Upper lobe of right lung (tissue), 1 donor: ENCODE measurements at places on chromosomes 16 and 17.
A peak's percentile ranks its signal among the peaks of the same experiment; 100 is the strongest.

DNA sequence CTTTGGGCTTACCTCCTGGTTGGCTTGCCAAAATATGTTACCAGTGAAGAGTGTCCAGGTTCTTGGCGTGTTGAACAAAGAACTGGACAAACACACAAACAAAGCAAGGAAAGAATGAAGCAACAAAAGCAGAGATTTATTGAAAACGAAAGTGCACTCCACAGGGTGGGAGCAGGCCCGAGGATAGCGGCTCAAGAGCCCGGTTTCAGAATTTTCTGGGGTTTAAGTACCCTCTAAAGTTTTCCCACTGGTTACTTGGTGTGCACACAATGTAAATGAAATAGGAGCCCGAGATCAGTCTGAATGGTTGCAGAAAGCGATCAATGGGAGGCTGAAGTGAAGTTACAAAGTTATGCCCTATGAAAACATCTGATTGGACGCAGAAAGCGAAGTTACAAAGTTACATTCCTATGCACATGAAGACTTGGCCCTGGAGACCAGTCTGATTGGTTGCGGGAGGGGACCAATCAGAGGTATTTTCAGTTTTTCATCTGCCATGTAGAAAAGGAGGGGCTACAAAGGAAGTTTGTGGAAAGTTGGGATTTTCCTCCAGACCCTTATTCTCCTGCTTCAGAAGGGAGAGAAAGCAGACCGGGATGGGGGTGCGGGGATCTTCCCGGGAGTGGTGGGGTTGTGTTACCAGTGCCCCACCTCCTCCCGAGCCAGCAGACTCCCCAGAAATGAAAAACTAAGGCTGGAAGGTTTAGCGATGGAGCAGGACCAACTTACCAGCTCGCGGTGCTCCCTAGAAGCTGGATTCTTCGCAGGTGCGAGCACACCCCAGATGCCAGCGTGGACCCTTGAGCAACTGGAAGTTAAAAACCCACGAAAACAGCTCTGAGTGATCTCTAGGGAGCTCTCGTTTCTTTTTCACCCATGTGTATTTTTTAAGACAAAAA is at the start of gene SLFN12:
TSS of gene SLFN12 (minus strand) at position 325 of the 899 bp plus-strand sequence. CDS start 9,472 bp downstream, outside the sequence.
- no peak for DNase-seq

DNA sequence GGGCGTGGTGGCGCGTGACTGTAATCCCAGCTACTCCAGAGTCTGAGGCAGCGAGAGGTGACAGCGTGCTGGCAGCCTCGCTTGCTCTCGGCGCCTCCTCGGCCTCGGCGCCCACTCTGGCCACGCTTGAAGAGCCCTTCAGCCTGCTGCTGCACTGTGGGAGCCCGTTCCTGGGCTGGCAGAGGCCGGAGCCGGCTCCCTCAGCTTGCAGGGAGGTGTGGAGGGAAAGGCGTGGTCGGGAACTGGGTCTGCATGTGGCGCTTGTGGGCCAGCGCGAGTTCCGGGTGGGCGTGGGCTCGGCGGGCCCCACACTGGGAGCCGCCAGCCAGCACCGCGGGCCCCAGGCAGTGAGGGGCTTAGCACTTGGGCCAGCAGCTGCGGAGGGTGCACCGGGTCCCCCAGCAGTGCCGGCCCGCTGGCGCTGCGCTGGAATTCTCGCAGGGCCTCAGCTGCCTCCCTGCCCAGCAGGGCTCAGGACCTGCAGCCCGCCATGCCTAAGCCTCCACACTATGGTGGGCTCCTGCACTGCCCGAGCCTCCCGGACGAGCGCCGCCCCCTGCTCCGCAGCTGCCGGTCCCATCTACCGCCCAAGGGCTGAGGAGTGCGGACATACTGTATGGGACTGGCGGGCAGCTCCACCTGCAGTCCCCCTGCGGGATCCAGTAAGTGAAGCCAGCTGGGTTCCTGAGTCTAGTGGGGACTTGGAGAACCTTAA is 1093.3 kb upstream of the CDH8 start:
- peak; percentile 59 for DNase-seq

DNA sequence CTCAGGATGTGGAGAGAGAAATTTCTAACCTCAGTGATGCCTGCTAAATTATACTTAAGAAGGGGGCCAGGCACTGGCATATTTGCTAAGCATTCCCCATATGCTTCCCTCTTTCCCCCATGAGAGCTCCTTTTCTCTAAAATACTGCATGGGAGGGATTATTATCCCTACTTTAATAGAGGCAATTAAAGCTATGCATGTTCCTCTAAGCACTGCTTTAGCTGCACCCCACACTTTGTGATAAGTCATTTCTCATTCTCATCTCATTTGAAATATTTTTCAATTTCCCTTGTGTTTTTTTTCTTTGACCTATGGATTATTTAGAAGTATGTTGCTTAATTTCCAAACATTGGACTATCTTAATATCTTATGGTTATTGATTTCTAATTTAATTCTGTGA is 72.1 kb upstream of the CIBAR2 start:
- no peak for DNase-seq

DNA sequence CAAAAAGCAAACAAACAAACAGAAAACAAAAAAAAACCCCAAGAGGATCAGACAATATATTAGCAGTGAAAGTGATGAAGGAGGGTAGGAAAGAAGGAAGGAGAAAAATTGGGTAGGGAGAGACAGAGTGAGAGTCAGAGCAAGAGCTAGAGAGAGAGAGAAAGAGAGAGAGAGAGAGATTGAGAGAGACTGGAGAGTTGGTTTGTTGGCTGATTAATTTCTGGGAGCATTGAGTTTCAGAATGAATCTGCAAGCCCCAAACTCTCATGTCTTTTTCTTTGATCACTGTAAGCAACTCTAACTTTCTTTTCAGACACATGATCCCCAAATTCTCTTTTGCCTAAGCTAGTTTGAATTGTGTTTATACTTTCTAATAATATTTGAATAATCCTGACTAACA is 388.1 kb downstream of the SHISA9 start:
- no peak for DNase-seq

GRCh38 chr17:72906306-72906705 is 186.2 kb downstream of the SLC39A11 start:
- DNase-seq: no peak

DNA sequence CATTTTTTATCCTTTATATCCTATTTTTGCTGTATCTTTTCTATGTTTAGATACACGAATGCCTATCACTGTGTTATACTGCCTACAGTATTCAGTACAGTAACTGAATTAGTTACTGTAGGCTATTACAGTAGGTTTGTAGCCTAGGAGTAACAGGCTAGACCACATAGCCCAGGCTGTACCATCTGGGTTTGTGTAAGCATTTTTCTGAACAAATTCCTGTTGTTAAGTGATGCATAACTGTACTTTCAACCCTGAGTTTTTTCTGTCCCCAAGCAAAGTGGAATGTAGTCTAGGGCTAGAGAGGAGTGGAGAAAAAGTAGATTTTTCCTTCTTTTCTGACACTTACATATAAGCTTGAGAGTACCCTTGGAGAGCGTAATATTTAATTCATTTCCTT is 282.1 kb downstream of the HS3ST3B1 start:
- no peak for DNase-seq

- DNase-seq: no peak
Measured at GRCh38 chr17:44840274-44840673, 7.4 kb upstream of the HIGD1B start.

DNA sequence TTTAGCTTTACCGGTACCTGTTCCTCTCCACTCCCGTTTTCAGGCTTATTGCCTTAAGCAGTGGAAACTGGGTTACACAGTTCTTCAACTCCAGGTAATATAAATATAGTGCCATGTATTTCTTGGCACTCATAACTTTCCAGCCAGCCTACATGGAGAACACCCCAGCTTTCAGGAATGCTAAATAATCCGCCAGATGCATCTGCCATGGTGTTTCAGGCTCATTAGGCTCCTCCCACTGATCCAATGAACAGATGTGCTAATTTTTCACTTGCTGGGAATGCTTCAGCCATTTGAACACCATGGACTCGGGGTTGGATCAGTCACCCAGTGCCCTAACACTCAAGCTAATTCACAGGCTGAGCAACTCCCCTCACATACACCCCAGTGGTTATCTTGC is 4.6 kb downstream of the ANKFN1 start:
- no peak for DNase-seq

GRCh38 chr16:78715673-78716072 is 616.2 kb downstream of the WWOX start:
- no peak for DNase-seq

DNA sequence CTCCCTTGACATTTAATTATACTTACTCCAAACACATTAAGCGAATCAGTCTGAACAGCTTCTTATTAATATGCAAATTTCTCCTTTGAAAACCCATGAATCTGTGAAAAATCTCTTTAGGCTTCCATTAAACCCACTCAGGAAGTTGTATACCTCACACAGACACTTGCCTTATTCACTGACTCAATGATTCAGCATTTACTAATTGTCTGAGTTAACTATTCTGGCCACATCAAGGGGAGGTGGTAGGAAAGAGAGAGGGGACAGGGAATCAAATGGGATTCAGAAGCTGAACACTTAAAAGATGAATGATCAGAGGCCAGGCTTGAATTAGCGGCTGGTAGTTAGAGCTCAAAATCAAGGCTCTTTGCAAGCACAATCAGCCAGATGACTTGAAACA is 70.0 kb downstream of the HS3ST3A1 start:
- no peak for DNase-seq

DNA sequence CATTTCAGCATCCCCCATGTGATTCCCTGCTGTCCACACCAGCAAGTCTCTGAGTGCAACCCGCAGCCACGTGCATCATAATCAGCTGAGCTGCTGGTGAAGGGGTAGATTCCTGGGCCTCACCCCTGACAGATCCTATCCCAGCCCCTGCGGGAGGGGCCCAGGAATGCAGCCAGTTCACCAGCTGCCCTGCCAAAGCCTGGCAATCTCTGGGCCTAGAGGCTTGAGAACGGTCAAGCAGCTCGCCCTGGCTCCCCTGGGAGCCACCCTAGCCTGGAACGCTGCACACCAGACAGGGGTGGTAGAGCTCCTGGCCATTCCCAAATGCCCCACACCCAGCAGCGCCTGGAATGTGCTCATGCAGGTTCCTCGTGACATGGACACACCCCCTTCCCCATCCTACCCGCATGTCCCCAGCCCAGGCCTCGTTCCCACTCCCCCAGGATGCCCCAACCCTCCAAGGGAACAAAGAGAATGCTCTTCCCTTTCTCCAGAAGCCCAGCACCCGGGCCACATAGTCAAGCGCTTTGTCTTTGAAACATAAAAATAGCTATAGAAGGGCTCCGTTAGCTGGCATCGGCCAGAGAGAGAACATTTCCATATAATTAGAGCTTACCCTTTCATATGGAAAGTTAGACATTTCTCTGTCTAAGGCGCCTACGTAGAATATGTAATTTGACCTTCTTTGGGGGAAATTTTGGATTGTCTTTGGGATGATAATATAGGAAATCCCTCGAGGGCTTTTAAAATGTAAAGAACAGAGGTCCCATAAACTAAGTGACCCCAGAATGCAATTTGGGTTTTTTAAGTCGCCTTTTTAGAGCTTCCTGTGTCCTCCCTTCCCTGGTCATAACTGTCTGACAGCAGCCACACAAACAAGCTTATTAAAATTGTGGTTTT is 3.4 kb downstream of the CEP295NL start:
- DNase-seq: peak; percentile 85

- no peak for DNase-seq
Measured at GRCh38 chr17:38996660-38997337, 29.6 kb upstream of the FBXO47 start.

DNA sequence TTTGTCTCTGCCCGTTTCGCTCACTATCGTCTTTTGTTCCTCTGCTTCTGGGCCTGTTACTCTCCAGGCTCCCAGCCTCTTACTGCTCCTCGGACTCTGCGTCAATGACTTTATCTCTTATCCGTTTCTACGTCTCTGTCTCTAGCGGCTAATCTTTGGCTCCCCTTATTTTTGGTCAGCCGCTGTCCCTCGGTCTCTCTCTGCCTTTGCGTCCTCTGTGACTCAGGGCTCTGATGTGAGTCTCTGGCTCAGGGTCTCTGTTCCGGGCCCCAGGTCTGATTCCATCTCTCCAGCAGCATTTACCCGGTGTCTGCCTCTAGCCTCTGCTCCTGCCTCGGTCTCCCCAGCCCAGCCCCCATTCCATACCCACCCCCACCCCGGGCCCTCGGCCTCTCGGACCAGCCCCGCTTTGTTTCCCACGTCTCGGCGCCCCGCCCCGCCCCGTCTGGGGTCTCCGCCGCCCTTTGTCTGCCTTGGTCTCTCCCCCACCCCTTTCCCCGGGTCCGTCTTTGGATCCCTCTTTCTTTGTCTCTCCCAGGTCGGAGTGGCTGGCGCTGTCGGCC is 547 bp upstream of the ZNF48 start:
- DNase-seq: no peak

DNA sequence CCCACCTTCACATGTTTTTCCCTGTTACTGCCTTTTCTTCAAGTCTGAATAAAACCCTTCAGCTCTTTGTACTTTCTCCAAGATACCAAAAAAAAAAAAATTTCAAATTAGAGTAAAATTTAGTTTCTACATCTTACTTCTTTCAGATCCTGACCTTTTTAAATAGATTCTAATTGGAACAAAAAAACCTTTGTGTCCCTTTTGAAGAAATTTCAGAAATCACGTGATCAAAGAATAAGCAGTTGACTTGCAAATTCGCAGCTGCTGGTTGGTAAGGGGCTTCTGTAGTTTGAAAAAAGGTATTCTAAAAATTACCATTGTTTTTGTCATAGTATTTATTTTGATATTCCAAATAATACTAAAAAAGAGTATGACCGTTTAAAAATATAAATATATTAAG is 71.7 kb downstream of the CDC27 start:
- no peak for DNase-seq

DNA sequence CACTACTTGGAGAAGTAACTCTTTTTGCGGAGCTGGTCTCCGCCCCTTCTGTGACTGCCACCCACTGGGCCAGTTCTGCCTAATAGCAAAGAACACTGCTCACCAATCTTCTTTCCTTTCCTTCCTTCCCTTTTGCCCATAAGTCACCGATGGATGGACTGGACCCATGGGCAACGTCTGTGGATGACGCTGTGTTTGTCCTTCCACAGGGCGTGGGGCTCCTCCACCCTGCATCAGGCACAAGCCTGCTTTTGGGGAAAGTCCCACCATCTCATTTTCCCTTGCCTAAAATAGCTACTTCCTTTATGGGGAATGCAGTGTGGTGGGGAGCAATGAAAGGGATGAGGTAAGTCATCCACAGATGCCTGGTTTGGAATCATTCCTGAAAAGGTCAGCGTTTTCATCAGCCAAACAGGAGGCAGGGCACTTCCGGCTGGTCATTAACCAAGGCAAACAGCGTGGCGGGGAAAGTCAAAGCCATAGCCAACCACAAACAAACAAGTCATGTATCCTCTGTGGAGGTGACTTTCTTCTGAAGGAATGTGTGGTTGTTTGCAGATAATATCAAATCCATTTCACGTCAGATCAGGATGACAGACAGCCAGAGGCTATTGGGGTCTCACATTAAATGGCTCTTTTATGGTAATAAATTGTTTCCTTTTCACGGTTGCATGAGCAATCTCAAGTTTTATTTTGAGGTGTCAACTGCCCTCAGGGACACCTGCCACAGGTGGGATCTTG is 30.7 kb upstream of the MED9 start:
- no peak for DNase-seq

- no peak for DNase-seq
Measured at GRCh38 chr16:78990309-78990701, 610.2 kb downstream of the MAF start.

GRCh38 chr17:82297280-82297713 is 20.1 kb downstream of the CD7 start:
- peak; percentile 92 for DNase-seq
